ENCODE measurements at places on chromosomes 2 and 18.
A peak's percentile ranks its signal among the peaks of the same experiment; 100 is the strongest.

DNA sequence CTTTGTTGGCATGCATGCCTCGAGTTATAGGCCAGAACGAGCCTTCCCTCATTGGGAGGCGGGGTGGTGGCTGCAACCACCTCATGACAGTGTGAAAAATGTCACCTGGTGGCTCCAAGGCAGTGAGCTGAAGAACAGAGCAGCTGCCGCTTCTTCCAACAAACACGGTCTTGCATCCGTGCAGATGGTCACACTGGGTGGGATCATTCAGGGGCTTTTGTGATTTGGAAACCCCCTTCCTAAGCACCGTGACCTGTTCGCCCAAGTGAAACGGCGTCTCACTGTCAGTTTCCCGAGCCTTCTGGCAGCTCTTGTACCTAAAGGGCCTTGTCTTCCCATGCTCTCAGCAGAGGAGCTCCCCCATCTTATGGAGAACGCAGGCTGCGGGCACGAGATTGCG, 159.7 kb downstream of the NAPG start:
- DNase-seq = no peak

- no peak for DNase-seq
Observed at GRCh38 chr18:63099091-63099840, 220.3 kb downstream of the BCL2 start.

GRCh38 chr2:75647771-75648170, 1.2 kb downstream of the MRPL19 start:
- peak; percentile 8 for DNase-seq

DNA sequence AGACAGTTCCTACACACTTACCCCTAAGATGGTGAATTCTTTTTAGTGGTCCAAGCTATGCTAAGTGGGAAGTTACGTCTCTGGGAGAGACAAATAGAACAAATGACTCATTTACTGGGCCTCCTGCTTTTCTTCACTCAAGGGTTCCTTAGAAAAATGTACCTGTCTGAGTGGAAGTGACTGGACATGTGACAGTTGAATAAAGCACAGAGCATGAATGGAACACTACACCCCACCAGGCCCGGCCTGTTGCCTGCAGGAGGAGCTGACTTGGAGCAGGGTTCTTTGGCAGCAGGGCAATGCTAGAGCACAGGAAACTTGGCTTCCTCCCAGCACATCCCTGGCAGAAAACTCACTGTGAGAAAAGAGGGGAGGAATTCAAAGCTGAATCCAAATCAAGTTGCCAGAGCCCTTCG, 451.0 kb upstream of the SETBP1 start:
- DNase-seq = peak; percentile 18

GRCh38 chr18:3979024-3979423, 476.1 kb downstream of the DLGAP1 start:
- DNase-seq = no peak

DNA sequence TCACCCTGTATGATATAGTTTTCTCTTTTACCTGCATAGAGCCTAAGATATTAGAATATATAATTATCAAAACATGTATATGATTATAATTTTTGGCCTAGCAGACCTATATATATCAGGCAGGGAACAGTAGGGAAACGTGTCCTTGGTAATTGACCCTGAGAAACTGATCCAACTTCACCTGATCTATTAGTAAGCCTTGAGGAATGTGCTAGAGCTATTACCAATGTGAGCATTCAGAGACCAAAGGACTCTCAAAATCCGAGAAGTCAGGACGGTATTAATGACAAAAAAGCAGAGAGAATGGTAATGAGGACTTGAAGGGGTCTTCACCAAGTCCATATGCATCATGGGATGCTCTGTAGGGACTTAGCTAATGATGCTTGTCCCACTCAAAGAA, 571.9 kb downstream of the CPS1 start:
- no peak for DNase-seq

DNA sequence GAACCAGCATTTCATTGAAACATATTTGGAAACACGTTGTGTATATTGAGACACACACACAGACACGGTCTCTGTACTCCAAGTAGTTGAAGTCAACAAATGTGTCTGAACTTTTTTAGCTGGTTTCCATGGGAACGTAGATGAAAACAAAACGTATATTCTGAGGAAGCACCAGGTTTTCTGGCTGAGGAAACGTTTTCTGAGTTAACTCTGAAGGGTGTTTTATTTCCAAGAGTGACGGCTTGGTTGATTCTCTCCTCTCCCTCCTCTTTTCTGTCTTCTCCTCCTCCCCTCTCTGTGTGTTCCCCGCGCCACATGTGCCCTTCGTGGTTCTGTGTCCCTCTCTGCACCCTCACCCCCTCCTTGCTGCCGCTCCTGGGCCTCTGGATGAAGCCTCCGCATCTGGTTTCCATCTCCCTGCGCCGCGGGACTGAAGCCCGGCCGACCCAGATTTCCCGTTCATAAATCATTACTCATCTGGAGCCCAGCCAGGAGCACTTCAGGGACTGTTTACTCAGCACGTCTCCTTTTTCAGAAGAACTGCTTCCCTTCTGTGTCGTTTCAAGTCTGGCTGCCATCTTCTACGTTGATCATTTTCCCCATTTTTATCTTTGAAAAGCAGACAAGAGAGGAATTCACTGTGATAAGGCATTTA, 122.7 kb downstream of the COL6A3 start:
- DNase-seq = peak; percentile 99

GRCh38 chr2:74067221-74067747, 80.4 kb downstream of the BOLA3 start:
- DNase-seq = no peak

- no peak for DNase-seq
Observed at GRCh38 chr18:75109319-75109691, 99.6 kb downstream of the PTGR3 start.

GRCh38 chr2:62787386-62787785, 81.9 kb downstream of the EHBP1 start:
- peak; percentile 10 for DNase-seq

GRCh38 chr2:118614841-118615271, 232.6 kb downstream of the EN1 start:
- peak; percentile 2 for DNase-seq

DNA sequence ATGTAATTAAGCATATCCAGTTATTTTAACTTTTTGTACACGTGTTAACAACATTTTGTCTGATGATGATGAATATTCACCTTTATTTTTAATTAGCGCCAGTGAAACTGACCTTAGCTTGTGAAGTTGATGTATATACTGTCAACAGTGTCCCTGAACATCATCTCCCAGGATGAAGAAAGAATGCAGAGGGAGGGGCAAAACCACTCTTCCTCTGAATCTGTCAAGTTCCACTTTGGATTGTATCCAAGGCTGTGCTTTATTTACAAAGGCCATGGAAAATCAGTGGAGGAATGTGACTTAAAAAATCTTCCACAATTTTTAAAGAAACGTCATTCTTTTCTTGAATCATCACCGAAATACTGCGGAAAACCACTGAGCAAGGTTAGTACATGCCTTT, 4.5 kb upstream of the RMDN2 start:
- DNase-seq = peak; percentile 45

- no peak for DNase-seq
Observed at GRCh38 chr2:107393516-107393915, 433.2 kb upstream of the RGPD4 start.

DNA sequence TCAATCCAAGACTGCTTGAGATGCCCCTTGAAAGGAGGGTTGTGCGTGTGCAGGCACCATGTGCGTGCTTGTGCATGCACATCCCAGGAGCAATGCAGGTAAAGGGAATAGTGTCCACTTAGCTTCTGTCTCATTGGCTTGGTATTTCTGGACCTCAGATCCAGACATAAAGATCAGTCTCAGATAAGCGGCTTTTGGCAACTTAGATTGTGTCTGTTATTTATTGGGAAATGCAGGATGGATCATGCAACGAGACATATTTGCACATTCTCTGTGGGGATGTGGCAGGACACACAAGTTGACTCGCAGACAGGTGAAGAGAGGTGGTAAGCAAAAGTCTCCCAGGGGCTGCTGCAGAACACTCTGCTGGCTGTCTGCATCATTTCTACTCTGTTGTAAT, 67.9 kb downstream of the SETBP1 start:
- DNase-seq = no peak

DNA sequence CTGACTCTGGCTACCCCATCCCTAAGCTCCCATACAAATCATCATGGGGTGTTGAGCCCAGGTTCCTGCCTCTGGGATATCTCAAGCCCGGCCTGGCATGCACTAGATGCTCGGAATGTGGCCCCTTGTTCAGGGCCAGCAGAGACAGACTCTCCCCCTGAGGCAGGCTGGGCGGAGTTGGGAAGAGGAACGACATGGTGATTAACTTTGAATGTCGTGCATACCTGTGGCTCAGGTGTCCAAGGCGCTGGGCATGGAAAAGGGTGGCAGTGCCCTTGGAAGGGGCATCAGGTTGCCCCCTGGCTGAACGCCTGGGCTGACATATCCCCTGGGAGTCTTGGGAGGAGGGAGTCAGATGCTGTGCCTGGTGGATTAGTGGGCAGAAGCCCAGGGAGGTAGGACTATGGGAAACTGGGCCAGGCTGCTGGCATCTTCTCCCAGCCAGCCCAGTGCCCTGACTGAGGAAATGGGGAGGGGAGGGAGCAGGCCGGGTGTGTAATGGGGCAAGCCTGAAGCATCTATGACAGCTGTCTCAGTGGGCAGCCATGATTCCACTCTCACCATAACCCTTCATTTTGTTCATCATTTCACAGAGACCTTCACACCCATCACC, 57.8 kb upstream of the OTOF start:
- DNase-seq = no peak

DNA sequence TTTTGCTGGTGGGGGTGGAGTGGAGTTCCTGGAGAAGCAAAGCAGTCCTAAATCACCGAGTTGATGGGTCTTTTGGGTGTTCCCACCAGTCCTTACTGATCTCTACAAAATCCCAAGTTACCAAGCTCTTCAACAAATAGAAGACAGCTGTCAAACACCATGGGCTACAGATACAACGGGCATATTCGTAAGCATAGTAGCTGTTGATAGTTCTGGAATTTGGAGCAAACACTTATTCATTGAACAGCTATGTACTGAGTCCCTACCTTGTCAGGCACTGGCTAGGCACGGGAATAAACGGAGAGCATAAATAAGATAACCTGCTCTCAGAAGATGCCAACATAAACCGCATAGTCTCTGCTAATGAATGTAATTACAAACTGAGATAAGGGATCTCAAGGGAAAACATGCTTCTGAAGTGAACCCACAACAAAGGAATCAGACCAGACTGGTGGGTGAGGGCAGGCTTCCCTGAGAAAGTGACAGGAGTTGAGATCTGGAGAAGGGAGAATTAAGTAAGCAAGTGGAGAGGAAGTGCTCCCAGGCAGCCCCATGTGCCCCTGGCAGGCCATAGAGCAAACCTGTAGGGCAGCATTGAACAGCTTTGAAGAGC, 947 bp upstream of the ANKRD44 start:
- DNase-seq = no peak

- peak; percentile 37 for DNase-seq
Observed at GRCh38 chr2:162382278-162382677, 38.3 kb downstream of the GCA start.

GRCh38 chr2:49861821-49862220, 707.5 kb upstream of the FSHR start:
- DNase-seq = no peak

DNA sequence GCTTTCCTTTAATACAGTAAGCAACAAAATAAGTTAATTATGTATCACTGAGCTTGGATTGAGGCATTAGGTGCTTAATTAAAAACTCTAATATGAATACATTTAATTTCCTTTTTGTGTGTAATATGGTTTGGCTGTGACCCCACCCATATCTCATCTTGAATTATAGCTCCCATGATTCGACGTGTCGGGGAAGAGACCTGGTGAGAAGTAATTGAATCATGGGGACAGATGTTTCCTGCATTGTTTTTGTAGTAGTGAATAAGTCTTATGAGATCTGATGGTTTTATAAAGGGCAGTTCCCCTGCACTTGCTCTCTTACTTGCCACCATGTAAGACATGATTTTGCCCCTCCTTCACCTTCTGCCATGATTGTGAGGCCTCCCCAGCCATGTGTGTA, 325.4 kb upstream of the CDH7 start:
- no peak for DNase-seq

DNA sequence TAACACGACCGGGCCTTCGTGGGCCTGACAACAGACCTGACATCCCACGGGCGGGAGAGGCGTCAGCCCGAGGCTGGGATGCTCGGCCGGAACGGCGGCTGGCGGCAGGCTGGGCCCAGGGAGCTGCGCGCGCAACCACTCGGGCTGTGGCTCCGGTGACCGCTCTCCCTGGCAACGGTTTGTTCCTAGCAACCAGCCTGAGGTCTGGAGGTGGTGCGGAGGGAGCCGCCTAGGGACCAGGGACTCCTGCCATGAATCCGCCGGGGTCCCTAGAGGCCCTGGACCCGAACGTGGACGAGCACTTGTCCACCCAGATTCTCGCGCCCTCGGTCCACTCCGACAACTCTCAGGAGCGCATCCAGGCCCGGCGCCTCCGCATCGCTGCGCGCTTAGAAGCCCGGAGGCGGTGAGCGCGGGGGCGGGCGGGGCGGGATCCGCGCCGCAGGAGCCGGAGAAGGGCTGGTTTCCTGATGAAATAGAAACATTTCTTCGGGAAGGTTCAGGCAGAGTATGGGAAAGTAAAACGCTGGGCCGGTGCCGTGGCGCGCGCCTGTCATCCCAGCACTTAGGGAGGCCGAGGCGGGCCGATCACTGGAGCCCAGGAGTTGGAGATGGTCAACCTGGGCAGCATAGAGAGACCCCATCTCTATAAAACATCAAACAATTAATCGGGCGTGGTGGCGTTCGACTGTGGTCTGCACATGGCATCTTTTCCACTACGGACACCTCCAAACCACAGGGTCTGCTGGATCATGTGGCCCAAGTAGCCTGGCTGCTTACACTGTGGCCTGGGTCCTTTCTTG, at the start of gene DRC1:
Gene DRC1 (plus strand): TSS at position 182 of the 803 bp plus-strand sequence. CDS start 70 bp downstream, at position 252.
- peak; percentile 79 for DNase-seq

GRCh38 chr2:130825966-130826253, 10.8 kb upstream of the ARHGEF4 start:
- no peak for DNase-seq

DNA sequence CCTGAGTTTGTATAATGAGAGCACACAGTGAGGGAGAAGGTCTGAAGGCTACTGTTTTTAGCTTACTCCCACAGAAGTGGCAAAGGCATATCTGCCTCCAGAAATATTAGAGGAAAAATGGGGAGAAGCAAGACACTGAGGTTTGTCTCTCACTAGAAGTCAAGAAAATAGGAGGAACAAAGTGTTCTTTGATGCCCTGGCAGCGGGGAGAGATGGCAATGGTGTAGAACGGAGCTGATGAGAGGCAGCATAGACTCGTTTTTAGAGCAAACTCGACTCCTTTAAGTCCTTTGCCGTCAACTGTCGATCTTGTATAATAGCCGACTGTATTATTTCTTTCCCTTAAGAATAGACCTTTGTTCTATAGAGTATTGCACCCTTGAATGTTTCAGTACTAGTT, 73.8 kb downstream of the ANKRD44 start:
- DNase-seq = no peak

DNA sequence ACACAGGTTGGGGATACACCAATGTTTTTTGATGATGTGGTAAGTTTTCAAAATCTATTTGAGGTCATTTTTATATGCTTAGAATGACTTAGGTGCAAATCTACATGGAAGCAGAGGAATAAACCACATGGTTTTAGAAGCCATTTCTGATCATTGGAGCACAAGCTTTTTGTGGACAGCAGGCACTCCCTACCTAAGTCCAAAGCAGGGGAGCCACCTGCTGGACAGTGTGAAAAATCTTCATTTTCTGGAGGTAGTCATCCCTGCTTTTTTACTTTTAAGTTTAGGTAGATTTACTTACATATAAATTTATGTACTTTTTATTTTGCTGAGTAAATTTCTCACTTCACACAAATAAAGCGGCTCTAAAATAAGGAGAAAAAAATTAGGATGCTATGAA, 323.2 kb downstream of the PLCL1 start:
- peak; percentile 28 for DNase-seq

Data from brain microvascular endothelial cell (primary cell).